T-helper 9 cell (primary cell): ENCODE measurements at places on chromosomes 7 and 10.

DNA sequence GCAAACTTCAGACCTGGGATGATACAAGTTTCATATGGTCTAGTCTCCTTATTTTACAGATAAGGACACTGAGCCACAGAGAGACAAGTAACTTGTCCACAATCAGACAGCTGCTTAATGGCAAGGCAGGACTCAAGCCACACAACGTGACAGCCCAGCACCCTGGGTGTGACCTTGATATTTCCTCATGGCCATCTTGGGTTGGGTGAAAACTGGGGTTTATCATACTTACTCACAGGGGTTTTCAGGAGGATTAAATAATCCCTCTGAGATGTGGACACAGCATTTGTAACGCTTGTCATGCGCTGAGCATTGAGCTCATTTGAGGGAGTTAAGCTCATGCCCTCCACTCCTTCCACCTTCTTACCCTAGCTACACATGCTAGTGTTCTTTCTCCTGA is 58.0 kb downstream of the ABLIM1 start:
- no peak for DNase-seq

- DNase-seq = no peak
These were observed 81.2 kb upstream of the TMEM248 start for GRCh38 chr7:66839814-66840213.

DNA sequence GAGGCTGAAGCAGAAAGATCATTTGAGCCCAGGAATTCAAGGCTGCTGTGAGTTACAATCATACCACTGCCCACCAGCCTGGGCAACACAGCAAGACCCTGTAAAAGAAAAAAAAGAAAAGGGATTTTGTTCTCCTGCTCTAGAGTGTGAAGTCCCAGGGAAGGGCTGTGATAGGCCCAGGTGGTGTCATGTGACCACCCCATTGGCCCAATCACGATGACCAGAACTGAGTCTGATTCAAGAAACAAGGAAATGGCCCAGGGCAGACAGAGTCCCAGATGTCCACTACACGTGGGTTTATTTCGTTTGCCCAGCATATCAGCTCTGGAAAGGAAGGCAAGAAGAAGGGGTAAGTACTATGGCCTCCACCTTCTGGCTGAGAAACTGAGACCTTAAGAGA is 81.3 kb upstream of the CUX1 start:
- no peak for DNase-seq

- DNase-seq = no peak
These were observed 43.8 kb downstream of the CYTH3 start for GRCh38 chr7:6228361-6229229.

GRCh38 chr10:50232261-50232639 is 19.1 kb downstream of the ASAH2 start:
- no peak for DNase-seq

GRCh38 chr10:35594115-35595079 is 10.7 kb upstream of the GJD4 start:
- no peak for DNase-seq

DNA sequence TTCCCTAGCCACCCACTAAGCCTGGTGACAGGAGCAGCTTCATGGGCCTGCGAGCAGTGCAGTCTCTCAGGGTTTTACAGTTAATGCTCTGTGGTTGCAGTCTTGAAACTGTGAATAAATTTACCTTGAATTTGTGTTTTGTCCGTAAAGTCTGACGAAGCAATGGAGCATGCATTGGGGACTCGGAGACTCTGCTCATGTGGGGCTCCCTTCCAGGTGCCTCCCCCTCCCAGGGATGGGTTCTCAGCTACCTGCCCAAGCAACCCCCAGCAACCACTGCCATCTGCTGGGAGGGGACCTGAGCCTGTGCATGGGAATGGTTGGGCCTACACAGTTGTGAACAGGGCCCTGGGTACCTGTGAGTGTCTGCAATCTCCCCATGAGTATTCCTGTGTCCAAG is 36.3 kb upstream of the IKZF1 start:
- no peak for DNase-seq

DNA sequence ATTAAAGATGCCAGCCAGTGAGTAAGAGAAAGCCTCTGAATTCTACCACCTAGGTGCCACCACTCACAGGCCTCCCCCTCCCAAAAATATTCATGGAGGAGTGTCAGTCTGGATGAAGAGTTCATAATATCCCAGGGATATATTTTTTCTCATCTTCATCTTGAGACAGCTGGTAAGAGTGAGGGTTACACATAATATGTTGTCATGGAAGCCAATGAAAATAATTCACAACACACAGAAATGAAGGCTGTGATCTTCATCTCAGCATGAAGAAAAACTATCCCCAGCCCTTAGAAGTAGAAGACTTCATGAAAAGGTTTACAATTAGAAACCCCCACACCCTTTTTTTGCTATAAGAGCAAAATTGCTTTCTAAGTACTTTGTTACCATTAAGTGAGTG is 175.6 kb downstream of the DNAH11 start:
- DNase-seq = no peak

- no peak for DNase-seq
These were observed 56.2 kb upstream of the GATAD1 start for GRCh38 chr7:92391071-92391470.

DNA sequence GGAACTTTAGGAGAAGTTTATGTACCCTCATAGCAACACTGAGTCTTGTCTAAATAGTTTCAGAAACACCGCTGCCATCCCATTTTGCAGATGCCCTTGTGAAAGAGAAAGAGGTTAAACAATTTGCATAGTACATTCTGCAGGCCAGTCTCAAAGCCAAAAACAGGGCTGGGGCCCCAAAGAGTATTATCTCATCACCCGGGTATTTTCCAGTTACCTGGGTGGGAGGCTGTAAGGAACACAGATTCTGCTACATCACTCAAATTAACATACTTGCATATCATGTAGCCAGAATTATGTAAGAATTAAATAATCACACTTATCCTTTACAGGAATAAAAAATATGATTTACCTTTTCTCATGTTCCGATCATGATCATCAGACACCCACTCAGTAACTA is 3.1 kb upstream of the FAM171A1 start:
- DNase-seq = no peak

GRCh38 chr7:130959743-130960207 is 225.8 kb upstream of the KLF14 start:
- DNase-seq = no peak

GRCh38 chr10:77828377-77828776 is 98.2 kb downstream of the DLG5 start:
- DNase-seq = no peak

GRCh38 chr10:30968711-30969110 is 63.0 kb downstream of the ZNF438 start:
- no peak for DNase-seq

DNA sequence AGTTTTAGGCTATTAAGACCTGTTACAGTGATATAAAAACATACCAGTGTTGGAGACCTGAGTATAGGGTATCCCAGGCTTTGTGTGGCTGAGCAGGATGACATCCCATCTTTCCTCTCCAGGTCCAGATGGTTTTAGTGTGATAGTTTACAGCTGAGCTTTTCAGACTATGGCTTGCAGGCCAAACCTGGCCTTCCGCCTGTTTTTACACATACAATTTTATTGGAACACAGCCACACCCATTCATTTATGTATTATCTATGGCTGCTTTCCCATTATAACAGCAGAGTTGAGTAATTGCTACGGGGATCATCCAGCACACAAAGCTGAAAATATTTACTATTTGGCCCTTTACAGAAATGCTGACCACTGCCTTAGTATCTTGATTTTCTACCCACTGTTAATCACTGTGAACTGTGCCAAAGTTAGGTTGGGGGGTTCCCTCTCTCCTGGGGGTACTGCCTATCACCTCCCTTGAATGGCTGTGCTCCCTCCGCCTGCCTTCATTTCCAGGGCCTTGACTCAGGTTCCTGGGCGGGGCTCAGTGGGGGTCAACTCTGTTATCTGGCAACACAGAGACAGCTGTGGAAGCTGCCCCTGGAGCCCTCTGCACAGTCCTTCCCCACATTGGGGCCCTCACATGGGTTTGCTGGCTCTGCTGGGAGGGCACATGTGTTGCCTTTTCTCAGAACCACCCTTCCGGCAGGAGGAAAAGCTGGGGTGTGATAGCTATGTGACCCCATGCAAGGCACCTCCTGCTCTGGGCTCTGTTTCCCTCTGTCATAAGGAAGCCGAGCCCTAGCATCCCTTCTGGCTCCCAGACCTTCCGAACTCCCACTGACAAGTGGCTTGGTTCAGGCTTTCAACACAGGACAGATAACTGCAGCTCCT is 40.3 kb upstream of the SH2D4B start:
- DNase-seq = no peak

GRCh38 chr10:33955676-33956075 is 621.2 kb upstream of the NRP1 start:
- DNase-seq = no peak

GRCh38 chr7:107691716-107692115 is 31.1 kb downstream of the SLC26A4 start:
- no peak for DNase-seq

DNA sequence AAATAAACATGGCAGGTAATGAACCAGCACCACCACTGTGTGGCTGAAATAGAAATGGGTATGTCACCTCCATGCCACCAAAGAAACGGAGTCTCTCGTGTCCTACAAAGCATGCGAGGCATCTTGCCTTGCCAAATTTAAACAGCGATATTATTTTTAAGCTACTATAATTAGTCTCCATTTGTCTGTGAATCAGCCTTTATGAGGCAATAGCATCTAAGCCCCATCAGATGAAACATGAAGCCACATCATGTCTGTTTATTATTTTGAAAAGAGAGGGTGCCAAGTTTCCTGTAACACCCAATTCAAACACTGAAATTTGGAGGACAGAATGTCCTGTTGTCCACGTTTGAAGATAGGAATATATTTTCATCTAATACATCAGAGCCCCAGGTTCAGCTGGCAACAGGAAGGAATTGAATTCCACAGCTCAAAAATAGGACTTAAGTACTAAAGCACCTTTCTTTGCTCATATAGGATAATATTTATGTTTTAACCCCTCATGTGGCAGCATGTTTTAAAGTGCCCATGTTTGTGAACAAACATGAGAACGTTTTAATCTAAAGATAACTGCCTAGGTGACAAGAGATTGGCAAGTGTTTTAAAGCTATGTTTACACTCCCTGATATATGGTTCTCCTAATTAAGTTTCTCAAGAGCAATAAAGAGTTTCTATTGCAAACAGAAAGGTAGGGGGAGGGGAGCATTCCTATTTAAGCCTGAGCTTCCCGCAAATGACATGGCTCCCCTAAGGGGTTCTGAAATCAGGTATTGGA is 86.8 kb downstream of the SORBS1 start:
- DNase-seq = no peak

DNA sequence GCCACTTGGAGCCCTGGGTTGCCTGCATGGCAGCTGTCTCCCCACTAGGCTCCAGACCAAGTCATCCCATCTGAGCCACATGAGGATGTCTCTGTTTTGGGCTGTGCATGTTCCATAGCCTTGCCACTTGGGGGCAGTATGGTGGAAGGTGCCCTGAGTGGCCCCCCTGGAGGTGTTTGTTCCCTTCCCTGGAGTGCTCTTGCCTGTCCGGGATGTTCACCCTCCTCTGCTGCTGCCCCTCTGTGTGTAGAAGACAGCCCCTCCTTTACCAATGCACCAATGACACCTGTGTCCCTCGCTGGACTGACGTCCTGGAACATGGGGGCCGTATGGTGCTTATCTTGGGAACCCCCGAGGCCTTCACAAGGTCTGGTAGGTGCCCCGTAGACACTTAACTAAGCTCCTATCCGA is 100.2 kb downstream of the ACTR3B start:
- no peak for DNase-seq

- no peak for DNase-seq
These were observed 21.5 kb downstream of the GUSB start for GRCh38 chr7:65960351-65961074.

- no peak for DNase-seq
These were observed 110.5 kb upstream of the INSIG1 start for GRCh38 chr7:155187061-155187785.

- DNase-seq = no peak
These were observed 42.3 kb downstream of the UNCX start for GRCh38 chr7:1274876-1275375.

GRCh38 chr10:2681891-2682290 is 385.5 kb upstream of the PFKP start:
- DNase-seq = no peak

DNA sequence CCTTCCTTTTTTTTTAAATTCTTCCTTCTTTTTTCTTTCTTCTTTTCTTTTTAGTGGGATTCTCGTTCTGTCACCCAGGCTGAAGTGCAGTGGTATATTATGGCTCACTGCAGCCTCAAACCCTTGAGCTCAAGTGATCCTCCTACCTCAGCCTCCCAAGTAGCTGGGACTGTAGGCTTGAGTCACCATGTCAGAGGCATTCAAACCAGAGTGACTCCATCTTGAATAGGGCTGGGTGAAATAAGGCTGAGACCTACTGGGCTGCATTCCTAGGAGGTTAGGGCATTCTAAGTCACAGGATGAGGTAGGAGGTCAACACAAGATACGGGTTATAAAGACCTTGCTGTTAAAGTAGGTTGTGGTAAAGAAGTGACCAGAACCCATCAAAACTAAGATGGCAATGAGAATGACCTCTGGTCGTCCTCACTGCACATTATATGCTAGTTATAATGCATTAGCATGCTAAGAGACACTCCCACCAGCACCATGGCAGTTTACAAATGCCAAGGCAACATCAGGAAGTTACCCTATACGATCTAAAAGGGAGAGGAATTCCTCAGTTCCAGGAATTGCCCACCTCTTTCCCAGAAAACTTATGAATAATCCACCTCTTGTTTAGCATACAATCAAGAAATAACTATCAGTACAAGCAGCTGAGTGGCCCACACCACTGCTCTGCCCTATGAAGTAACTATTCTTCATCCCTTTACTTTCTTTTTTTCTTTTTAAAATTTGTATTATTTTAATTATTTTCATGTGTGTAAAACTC is 99.0 kb upstream of the ITGB1 start:
- no peak for DNase-seq

DNA sequence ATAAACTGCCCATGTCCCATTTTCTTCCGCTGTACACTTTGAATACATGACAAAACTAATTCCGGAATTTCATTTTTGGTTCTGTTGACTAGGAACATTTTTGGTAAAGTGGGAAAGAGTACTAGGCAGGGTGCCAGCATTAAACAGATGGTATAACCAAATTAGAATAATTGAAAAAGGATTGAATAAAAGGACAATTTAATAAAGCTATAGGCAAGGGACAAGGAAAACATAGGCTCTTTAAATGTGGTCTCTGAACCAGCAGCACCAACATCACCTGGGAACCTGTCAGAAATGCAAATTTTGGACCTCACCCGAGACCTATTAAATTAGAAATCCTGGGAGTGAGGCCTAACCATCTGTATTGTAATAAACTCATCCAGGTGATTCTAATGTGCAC is 376.9 kb downstream of the LRRTM3 start:
- no peak for DNase-seq

GRCh38 chr7:42085531-42085930 is 151.5 kb downstream of the GLI3 start:
- DNase-seq = no peak

GRCh38 chr10:66321723-66322665 is 603.8 kb upstream of the LRRTM3 start:
- DNase-seq = no peak
